Esophagus squamous epithelium (tissue), 5 donors: ENCODE measurements at places on chromosomes 13 and 19.
A peak's percentile ranks its signal among the peaks of the same experiment; 100 is the strongest.

- H3K27ac ChIP-seq = peak within 1 kb of the TSS; percentile 84
- peak; percentile 42 for DNase-seq
- H3K4me1 ChIP-seq = peaks cover 27% of the 10 kb centered on the region
- peak within 1 kb of the TSS; percentile 74 for H3K4me3 ChIP-seq
- H3K27me3 ChIP-seq = no peaks in the 10 kb centered on the region
Measured at GRCh38 chr19:8208922-8209461, at the start of gene CERS4. CERS4 (plus strand) TSS chr19:8209370; CDS start chr19:8251077, 41,707 bp downstream.

GRCh38 chr13:100546713-100547405 is 41.7 kb downstream of the GGACT start:
- no peak overlapping the region for H3K4me3 ChIP-seq
- no peaks in the 10 kb centered on the region for H3K27me3 ChIP-seq
- no peaks in the 10 kb centered on the region for H3K36me3 ChIP-seq
- H3K4me1 ChIP-seq = peaks cover 28% of the 10 kb centered on the region

DNA sequence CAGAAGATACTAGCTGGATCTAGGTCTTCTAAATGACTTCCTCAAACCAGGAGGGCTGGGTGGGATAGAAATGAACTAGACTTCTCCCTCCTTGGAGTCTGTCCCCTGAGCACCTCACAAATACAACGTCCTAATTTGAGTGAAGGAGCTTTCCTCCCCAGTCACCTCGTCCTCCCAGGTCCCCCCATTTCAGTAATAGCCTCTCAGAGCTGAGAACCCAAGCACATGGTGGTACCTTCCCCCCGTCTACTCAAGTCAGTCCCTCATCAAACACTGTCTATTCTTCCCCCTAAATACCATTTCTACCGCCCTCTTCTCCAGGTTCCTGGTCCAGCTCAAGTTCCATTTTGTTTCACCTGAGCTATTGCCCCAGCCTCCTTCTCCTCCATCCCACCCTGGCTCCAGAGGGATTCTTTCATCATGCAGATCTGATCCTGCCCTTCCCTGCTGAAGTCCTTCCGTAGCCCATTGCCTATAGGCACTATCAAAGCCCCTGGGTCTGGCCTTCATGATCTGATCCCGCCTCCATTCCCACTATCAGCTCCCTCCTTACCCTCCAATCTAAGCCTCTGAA is 5.3 kb upstream of the PRKCG start:
- peaks cover under 1% of the 10 kb centered on the region for H3K27me3 ChIP-seq
- H3K4me1 ChIP-seq = peaks cover 5% of the 10 kb centered on the region
- no peak overlapping the region for H3K27ac ChIP-seq
- DNase-seq = no peak
- H3K4me3 ChIP-seq = no peak overlapping the region

DNA sequence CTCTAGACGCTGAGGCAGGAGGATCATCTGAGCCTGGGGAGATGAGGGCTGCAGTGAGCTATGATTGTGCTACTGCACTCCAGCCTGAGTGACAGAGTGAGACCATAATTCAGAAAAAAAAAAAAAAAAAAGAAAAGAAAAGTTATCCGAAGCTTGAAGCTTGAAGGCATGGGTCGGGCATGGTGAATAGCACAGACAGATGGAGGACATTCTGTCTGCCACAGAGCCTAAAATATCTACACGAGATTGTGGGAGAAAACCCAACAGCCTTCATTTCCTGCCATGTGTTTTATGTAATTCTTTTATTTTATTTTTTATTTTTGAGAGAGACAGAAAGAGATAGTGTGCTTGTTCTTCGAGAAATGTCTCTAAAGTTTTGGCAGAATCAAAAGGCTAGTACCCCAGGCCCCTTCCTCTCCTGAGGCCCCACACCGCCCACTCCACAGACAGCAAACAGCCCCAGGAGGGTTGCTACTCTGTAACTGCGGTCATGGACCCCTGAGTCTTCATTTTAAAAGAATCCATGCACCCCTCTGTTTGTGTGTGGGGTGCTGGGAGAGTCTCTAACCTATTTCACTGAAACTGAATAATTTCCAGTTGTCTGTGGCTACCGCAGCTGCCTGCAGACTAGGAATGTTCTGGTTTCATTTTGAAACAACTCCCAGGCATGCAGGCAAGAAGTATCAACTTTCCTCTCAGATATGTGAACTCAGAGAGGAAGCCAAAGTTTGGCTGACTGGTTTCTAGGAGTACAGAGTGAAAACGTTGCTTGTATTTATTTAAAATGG is 38.4 kb upstream of the RCBTB2 start:
- DNase-seq = no peak
- H3K27me3 ChIP-seq = no peaks in the 10 kb centered on the region
- no peaks in the 10 kb centered on the region for H3K36me3 ChIP-seq
- peaks cover 63% of the 10 kb centered on the region for H3K4me1 ChIP-seq
- H3K4me3 ChIP-seq = peak overlapping the region; percentile 49

DNA sequence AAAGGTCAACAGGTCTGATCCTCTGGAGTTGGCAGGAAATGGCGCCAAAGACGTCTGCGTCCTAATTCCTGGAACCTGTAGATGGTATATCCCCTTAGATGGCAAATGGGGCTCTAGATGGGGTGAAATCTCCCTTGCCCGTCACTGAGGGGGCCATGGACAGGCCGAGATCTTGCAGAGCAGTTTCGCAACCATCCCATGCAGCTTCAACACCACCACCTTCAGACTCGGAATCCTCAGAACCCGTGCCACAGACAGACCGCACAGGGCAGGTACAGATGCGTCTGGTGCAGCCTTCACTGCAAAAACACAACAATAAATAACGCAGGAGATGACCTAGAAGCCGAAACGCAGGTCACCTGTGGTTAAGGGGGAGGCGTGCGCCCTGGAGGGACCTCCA is 17.7 kb downstream of the REXO1 start:
- no peak for DNase-seq
- H3K4me1 ChIP-seq = no peaks in the 10 kb centered on the region
- no peak overlapping the region for H3K4me3 ChIP-seq
- no peaks in the 10 kb centered on the region for H3K27me3 ChIP-seq
- peaks cover 5% of the 10 kb centered on the region for H3K36me3 ChIP-seq

DNA sequence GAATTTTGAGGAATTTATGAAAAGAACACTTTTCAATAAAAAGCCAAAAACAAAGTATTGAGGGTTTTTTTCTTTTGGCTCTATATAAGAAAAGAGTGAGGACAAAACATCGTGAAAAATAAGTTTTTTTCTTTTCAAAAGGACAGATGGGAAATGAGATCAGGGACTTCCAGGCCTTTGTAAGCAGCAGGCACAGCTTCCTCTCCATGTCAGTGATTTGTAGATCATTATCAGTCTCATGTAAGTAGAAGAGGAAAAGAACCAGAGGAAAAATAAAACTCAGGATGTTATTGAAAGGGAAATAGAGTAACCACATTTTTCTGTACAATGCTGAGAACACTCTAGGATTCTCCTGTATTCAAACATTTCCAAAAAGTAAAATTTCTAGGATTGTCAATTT is 29.9 kb downstream of the DOCK9 start:
- H3K4me3 ChIP-seq = no peak overlapping the region
- no peaks in the 10 kb centered on the region for H3K27me3 ChIP-seq
- peaks cover 3% of the 10 kb centered on the region for H3K4me1 ChIP-seq

- no peak overlapping the region for H3K4me3 ChIP-seq
- no peaks in the 10 kb centered on the region for H3K4me1 ChIP-seq
- H3K27ac ChIP-seq = no peak overlapping the region
- H3K36me3 ChIP-seq = no peaks in the 10 kb centered on the region
- no peak for DNase-seq
Measured at GRCh38 chr13:98105929-98106336, 37.0 kb upstream of the FARP1 start.

DNA sequence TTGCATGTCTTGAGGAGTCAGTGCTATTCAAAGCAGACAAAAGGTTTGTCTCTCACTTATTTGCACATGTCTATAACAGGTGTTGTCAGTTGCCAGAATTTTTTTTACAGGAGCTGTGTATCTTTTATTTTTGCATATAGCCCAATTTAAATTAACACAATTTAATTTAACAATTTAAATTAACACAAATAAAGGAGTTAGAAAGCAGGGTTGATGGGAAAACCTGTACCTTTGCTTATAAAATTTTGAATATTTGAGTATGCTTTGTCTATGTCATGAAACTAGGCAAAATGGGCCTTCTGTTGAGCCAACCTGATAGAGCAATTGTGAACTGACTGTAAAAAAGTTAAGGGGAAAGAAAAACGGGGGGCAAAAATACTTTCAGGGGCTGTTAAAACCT is 78.0 kb downstream of the MAP4K1 start:
- H3K4me3 ChIP-seq = no peak overlapping the region
- no peaks in the 10 kb centered on the region for H3K27me3 ChIP-seq
- H3K36me3 ChIP-seq = no peaks in the 10 kb centered on the region
- no peak for DNase-seq
- peaks cover 18% of the 10 kb centered on the region for H3K4me1 ChIP-seq

DNA sequence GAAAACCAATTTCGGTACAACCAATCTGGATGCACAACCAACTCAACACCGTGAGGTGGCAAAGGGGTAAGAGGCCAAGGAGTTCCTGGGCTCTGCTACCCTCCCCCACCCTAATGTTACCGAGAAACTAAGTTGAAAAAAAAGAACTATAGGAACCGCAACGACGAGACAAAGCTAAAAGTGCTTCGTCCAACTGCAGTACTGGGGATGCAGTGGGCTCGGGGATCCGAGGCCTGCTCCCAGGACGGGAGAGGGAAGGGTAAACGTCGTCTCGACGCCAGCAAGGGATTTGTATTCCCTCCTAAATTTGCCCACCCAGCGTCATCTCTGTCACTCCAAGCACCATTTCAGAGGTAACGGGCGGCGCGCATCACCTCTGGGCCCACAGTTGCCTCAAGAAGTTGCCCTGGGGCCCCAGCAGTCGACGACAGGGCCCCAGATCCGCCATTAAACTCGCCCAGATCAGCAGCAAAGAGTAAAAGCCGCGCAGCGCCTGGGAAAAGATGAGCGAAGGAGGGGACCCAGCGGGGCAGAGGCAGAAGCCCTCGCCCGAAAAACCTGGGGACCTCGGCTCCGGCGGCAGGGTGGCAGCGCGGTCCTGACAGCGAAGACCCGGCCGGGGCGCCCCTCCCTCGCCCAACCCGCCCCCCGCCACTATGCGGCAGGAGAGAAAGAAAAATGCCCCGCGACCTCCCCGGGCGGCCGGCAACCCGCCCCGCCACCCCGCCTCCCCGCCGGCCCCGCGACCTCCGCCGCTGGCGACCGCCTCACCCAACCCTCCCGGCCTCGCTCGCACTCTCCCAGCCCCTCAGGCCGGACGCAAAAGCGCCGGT is 752 bp downstream of the ZMYM5 start:
- no peak for DNase-seq
- peaks cover 22% of the 10 kb centered on the region for H3K4me1 ChIP-seq
- peak overlapping the region; percentile 99 for H3K27ac ChIP-seq
- H3K27me3 ChIP-seq = no peaks in the 10 kb centered on the region
- H3K4me3 ChIP-seq = peak overlapping the region; percentile 80
- H3K36me3 ChIP-seq = no peaks in the 10 kb centered on the region

DNA sequence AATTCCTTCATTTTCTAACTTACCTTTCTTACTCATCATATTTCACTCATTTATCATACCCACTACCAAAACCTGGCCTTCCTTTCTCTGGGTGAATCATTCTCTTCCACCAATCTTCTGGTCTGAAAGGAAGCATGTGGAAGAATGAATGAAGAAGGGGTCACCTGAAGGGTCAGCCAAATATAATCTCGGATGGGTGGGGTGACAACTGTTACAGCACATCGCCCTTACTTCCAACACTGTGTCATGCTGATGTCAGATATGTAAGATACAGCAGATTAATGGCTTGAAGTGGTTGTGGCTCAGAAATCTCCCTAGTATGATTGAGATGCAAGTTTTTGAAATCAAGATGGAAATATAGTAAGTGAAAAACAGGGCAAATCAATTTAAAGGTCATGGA is 401.7 kb upstream of the HTR2A start:
- no peak overlapping the region for H3K4me3 ChIP-seq
- no peaks in the 10 kb centered on the region for H3K4me1 ChIP-seq
- no peaks in the 10 kb centered on the region for H3K27me3 ChIP-seq
- DNase-seq = no peak
- no peaks in the 10 kb centered on the region for H3K36me3 ChIP-seq

DNA sequence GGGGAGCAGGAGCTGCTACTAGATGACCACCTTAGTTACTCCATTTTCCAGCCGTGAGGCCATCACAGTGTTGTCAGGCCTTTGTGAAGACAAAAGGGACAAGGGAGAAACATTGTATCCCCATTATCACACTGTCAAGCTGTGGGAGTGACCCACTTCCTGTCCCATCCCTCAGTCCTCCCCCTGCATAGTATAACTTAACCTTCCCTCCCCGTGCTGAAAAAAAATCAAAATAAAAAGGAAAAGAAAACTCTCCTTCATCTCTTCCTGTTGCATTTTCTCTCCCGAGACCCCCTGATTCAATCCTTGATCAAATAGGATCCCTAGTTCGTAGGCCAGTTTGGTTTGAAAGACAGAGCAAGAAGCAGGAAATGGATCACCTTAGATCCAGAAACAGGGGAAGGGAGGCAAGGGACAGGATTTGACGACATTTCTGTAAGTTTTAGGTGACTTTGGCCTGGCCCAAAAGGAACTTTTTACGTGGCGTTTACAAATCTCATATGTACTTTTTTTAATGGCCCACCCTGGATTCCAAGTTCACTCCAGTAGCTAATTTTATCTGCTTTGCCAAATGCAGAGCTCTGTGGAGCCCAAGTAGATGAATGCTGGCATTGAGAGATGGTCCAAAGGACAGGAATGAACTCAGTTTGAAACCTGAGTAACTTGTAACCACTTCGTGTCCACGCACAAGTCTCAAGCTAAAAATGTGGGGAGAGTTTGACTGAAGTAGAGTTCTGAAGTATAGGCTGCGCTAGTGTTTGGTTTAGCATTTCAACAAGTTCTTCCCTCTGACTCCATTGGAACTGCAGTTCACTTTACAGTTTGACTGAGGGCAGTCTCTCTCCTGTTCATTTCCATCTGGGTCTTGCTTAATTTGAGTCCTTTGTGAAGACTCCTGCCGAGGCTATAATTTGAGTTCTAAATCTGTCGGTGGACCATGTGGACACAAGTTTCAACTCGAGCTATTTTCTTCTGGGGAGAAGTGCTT is 16.6 kb upstream of the GATAD2A start:
- no peak overlapping the region for H3K4me3 ChIP-seq
- no peak for DNase-seq
- H3K27me3 ChIP-seq = no peaks in the 10 kb centered on the region

- DNase-seq = no peak
- no peaks in the 10 kb centered on the region for H3K4me1 ChIP-seq
- H3K27me3 ChIP-seq = no peaks in the 10 kb centered on the region
- no peaks in the 10 kb centered on the region for H3K36me3 ChIP-seq
- H3K27ac ChIP-seq = no peak overlapping the region
Measured at GRCh38 chr13:50712881-50713280, 130.6 kb downstream of the DLEU7 start.
